Naive thymus-derived CD8-positive, alpha-beta T cell (primary cell): ENCODE measurements at places on chromosomes 7 and 10.

DNA sequence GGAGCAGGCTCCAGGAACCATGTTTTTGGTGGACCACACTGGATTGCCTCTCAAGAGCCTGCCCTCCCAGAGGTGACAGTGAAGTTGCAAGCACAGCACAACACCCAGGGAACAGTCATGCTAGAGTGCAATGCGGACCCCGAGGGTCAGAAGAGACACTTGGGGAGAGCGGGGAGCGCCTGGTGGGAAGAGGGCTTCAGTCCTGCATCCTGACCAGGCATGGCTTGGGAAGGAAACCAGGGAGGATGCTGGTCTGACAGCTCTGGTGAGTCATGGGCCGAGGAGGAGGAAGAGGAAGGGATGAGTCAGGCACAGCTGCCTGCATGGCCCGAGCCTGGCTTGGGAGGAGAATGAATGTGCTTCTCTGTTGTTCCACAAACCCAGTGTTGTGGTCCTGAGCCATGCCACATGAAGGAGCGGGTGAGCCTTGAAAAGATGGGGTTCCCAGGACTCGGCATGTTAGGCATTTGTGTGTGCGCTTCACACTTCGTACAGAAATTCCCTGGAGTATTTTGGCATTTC, 29.5 kb upstream of the ANKRD2 start:
- no peak for DNase-seq

GRCh38 chr10:79273604-79274003, 73.7 kb upstream of the PPIF start:
- DNase-seq = no peak

DNA sequence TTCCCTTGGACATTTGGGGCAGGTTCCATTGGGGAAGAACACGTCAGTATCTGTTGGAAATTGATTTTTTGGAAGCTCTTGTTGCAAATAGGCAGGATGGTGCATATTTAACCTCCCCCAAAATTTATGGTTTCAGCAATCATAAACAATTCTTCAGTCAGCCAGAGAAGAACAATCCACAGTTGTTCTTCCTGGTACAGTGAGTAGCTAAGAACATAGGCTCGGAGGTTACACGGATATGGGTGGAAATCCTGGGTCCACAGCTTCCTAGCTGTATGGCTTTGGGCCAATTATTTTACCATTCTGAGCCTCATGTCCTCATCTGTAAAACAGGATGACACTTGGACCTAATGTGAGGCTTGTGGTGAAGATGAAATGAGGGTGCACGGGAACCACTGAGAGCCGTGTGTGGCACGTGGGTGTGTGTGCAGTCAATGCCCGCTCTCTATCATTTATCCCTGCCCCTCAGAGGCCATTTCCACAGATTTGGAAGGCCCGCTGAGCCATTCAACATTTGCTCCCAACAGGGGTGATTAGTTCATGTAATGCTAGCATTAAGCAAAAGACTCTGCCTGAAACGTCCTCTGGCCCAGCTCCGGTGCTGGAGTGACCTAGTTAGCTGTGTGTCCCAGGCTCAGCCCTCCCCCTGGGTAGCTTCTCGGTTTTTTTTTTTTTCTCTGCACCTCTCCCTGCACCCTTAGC, 9.7 kb downstream of the CAMK1D start:
- DNase-seq = no peak

DNA sequence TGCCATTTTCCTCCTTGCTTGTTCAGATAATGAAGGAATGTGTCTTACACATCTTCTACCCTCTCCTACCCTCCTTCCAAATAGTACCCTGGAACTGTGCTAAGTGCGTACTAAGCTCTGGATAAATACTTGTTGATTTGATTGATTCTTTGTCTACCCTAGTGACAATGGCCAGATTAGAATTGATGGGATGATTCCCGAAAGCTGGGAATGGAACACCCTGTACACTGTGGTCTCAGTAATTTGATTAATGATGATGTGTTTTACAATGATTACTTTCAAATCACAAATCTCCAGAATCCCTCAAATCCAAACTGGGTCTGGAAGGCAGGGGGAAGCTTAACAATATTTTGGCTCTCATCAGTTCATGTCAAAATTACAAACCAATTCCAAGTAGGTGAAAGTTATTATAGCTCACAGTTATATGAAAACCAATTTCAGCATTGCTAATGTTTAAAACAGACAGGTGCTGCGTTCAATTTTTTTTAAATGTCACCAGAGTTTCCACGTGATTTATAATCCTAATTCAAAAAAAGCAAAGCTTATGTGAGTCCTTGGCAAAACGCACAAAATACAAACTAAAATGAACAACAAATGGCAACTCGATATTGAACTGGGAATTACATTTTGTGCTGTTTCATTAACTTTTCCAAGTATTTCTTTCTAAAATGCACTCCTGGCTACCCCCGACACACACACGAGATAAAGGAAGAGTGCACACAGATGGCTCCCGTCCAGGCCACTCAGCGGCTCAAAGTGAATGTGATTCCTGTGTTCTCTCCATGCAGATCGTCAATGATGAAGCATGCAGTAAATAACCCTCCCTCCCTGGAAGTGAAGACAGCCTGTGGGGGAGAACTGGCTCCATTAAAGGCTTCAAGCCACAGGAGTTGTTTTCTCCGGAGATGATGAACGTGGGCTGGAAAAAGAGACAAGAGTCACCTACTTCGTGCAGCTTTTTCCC, 21.7 kb upstream of the ADRB1 start:
- DNase-seq = no peak

GRCh38 chr7:94344826-94345225, 49.9 kb upstream of the COL1A2 start:
- no peak for DNase-seq

- DNase-seq = no peak
These were observed 3.7 kb downstream of the SLC16A9 start for GRCh38 chr10:59705931-59706330.

- DNase-seq = no peak
These were observed 23.2 kb downstream of the CFAP58 start for GRCh38 chr10:104376784-104377300.

- no peak for DNase-seq
These were observed 230.2 kb upstream of the HPS1 start for GRCh38 chr10:98676895-98677294.

- DNase-seq = no peak
These were observed 264.6 kb upstream of the BMPER start for GRCh38 chr7:33640741-33641140.

DNA sequence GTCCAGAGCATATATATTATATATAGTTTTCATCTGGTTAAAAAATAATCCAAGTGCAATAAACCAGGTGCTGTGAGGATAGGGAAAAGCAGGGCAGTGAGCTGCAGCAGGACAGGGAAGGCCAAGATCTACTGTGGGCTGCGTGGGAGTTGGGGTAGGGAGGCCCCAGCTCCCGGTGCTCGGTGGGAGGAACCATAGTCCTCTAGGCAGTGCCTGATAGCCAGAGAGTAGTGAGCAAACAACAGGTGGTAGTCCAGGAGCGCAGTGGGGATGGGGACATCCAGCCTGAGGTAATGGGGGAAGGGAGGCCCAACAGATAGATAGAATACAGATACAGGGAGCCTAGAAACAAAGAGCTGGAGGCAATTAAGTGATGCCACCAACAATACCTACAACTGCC, 4.1 kb upstream of the BMPR1A start:
- no peak for DNase-seq

DNA sequence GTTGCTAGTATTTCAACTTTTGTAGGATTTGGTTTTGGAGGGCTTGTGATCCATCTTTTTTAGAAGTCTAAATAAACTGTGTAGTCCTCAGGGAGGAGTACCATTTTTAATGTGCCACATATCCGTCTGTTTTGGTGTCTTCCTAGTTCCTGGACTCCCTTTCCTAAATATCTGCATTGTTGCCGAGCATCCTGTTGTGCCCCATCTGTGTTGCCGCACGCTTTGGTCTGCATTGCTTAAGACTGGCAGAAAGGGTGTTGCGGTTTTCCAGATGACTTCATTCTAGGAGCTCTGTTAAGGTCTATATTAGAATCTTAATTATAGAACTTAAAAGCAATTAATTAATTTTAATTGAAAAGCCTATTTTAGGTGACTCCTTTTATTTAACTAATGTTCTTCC, 49.4 kb downstream of the RBM33 start:
- no peak for DNase-seq

DNA sequence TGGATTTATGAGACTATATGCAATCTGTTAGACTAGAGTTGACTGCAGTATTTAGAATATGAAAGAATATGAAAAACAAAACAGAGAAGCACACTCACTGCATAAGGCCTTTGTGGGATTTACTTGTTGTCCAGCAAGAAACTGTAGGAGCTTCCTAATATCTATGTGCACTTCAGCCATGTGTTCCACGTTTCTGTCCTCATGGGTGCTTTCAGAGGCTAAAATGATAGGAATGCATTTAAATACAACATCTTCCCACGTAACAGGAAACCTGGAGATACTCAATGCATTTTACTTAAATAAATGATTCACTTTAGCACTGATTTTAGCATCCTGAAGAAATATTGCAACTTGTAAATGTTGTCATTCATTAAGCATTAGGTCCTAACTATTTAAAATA, 11.7 kb downstream of the HUS1 start:
- no peak for DNase-seq

GRCh38 chr7:128939075-128939860, 1.5 kb downstream of the IRF5 start:
- no peak for DNase-seq

- no peak for DNase-seq
These were observed 608.1 kb downstream of the TYW1 start for GRCh38 chr7:67604461-67605386.

DNA sequence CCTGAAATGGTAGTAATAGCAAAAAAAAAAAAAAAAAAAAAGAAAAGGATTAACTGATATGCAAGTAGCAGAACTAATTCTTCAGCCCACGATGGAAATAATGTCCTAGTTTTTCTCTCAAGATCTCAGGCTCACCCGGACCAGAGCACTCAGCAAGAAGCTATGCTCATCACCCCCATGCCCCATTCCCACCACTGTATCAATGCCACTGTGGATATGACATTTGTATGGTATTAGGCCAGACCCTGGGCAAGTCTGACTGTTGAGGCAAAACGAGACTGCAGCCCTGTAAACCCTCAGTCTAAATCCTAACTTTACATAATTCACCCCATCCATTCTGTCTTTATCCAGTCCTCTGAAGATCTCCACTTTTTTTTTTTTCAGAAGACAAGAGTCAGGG, 186.1 kb upstream of the KLF14 start:
- DNase-seq = no peak

- DNase-seq = peak; percentile 2
These were observed at the start of gene MET for GRCh38 chr7:116671681-116672595. MET (plus strand) TSS chr7:116672196; CDS start chr7:116699085, 26,889 bp downstream.

DNA sequence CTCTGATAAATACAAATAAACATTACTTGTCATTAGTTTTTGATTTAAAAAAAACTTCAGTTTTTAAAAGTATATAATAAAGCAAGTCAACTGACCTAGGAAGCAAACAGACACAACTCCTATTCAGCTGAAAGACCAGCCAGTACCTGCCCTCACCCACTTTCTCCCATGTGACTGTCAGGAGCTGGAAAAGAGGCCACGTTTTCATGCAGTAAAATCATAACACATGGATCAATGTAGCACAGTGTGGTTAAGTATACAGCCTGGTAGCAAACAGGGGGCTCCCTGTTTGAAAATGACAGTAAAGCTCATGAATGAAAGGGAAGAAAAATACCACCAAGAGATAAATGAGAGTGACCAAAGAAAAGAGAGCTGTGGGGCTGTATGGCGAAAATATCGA, 21.6 kb downstream of the KIN start:
- no peak for DNase-seq

DNA sequence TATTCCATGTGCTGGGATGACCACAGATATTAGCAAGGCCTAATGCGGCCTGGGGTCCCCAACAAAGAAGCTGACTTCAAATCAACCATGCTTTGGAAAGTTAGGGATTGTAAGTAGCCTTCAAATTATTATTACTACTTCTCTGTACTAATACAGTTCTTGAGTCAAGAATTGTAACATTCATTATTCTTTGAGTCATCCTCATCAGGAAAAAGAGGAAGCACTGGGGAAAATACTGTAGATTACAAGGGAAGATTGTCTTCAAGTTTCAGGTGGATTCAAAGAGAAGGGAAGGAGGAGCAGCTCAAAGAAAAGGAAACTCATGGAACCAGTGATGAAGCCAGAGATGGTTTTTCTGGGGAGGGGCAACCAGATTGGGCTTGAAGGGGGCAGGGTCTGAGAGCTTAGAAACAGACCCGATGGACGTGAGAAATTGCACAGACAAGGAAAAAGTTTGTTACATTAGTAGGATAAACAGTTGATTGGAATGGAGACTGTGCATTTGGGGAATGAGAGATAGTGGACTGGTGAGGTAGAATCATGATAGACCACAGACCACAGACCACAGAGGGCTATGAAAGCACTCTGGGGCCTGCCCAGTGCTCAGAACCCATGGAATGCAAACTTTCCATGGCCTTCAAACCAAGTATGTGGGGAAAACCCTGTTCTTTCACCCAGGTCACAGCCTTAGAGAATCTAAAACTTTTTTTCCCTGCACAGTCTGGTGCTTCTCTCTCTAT, 209.9 kb downstream of the ZNF365 start:
- no peak for DNase-seq

DNA sequence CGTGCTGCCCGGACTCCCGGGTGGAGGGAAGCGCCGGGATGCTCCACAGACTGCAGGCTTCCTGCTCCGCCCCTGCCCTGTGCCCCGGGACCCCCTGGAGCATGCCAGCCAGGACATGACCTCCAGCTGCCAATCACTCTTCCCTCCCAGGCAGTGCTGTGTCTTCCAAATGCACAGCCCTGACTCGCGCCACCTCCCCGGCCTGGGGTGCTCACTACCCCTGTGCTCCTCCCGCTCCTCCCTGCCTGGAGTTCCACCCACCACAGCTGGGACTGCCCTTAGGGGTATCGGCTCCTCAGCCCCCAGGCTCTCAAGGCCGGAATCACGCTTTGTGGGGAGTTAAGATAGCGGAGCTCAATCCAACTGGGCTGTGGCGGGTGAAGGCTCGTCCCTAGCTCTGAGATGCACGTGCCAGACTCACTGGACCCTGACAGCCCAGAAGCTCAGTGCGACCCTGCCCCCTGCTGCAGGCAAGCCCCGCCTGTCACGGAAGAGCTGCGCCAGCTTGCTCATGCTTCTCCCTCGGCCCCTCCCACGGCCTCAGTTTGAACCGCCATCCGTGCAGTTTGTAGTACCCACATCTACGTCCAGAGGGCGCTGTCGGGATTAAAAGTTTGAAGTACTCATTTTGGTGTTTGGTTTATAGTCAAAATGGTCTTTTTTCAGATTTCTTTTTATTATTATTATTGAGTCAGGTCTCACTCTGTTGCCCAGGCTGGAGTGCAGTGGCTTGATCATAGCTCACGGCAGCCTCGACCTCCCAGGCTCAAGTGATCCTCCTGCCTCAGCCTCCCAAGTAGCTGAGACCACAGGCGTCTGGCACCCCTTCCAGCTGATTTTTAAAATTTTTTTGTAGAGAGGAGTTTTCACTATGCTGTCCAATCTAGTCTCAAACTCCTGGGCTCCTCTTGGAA, 142.5 kb upstream of the TCERG1L start:
- peak; percentile 54 for DNase-seq
